ENCODE measurements at places on chromosomes 3 and 15.

DNA sequence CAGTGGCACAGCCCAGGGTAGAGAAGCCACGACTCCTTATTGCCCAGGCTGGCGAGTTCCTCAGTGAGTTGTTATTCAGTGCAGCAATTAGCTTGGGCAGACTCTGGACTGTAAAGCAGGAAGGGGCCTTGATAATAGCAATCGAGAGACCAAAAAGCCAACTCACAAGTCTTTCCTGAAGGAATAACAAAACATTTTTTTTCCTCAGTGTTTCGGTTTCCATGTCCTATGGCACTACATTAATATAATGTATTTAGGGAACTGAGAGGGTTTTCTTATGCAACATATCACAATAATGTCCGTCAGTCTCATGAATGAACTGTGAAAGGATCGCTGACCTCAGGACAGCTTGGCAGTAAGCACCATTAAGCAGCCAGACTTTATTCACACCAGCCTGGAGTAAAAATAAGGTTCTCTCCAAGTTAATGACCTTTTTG, 248.9 kb upstream of the TBL1XR1 start:
- DNase-seq: no peak

DNA sequence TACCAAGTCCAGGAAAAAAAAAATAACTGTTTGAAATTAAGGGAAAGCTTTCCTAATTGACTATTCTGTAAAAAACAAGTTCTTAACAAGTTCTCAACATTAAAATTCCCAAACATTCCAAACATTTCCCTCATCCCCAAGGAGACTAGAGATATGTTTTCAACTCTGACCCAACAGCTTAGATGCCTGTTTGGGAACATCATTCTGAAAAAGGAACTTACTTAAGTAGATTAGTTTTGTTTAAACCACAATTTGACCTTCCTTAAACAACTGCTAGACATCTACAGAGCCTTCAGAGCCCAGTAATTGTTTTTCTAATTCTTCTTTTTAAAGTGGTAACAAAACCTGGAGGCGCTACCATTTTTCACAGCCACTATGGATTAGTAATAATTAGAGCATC, 12.8 kb downstream of the UBR1 start:
- DNase-seq: no peak

GRCh38 chr15:43214169-43214568, 6.6 kb downstream of the EPB42 start:
- no peak for DNase-seq

- DNase-seq: no peak
Observed at GRCh38 chr15:64997745-64998375, 8.1 kb upstream of the SPG21 start.

- no peak for DNase-seq
Observed at GRCh38 chr3:177110386-177110785, 86.9 kb downstream of the TBL1XR1 start.

DNA sequence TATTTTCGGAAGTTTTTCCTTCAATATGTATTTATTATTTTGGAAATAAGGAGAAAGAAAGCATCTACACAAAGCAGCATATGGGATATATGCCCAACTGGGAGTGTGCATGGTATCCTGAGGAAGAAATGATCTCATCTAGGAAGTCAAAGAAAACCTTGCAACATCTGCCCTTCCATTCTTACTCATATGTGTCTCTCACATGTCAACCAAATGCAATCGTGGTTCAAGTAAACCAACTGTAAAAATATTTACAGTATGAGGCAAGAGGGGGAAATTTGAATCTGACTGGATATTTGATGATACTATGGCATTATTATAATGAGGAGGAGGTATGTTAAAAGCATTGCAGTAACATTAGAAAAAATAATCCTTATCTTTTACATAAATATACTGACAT, 3.2 kb upstream of the SCG3 start:
- DNase-seq: no peak

DNA sequence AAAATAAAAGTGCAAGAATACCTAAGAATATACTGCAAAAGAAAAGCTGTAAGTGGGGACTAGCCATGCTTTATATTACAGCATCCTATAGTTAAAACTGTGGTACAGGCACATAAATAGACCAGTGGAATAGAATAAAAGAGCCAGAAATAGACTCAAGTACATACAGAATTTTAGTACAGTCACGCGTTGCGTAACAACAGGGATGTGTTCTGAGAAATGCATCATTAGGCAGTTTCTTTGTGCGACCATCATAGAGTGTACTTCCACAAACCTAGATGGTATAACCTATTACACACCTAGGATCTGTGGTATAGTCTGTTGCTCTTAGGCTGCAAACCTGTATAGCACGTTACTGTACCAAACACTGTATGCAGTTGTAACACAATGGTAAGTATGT, 61.8 kb downstream of the PCCB start:
- no peak for DNase-seq

DNA sequence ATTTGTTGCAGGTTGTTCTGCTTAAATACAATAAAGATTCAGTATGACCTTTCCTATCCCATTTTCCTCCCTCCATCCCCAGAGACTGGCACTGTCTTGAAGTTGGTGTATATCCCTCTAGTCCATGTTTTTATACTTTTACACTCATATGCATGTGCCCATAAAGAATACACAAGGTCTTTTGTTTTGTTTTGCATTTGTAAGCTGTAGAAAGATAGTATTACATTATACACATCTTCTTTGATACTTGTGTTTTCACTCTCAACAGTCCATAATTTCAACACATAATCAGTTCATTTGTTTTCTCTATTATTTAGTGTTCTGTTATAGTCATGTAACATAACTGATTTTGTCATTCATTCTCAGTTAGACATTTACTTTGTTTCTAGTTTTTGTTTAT, 88.7 kb upstream of the AADACL2 start:
- no peak for DNase-seq

DNA sequence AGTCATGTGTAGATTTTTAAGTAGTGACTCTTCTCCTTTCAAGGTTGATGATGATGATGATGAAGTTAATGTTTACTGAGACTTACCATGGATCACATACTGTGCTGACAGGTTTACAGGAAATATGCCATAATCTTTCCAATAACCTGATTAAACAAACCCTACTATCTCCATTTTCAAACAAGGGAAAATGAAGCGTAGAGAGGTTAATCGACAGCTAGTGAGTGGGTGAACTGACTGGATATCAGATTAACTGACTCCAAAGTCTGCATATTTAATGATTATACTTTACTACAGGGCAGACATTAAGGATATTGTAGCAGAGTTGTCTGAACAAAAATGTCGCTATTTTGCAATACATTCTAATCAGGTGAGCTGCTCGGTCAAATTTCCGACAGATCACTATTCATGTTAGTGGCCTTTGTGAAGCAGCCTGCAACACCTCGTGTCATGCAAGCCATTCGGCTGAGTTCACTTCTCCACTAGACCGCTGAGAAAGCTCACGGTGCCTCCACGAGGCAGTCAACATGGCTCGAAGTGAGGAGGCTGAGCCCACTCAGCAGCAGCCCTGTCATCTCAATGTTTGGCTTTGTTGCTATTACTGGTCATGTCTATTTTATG, 264.2 kb downstream of the NFKBIZ start:
- no peak for DNase-seq

- DNase-seq: no peak
Observed at GRCh38 chr15:78035321-78035751, 42.2 kb downstream of the TBC1D2B start.

GRCh38 chr3:72855001-72855400, 6.8 kb upstream of the SHQ1 start:
- no peak for DNase-seq

DNA sequence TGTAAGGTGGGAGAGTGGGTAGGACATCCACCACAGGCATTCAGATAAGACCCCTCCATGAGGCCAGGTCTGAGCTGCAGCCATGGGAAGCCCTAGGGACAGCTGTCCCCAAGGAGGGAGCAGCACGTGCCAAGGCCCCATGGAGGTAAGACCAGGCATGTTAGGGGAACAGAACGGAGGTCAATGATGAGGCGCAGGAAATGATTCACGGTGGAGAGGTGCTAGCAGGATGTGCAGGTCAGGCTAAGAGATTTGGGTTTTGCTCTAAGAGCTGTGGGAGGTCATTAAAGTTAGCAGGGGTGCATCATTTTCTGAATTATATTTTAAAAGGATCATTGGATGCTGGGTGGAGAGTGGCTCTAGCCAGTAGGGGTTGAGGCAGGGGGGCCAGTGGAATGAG, 66.4 kb upstream of the SNRPA1 start:
- DNase-seq: no peak

DNA sequence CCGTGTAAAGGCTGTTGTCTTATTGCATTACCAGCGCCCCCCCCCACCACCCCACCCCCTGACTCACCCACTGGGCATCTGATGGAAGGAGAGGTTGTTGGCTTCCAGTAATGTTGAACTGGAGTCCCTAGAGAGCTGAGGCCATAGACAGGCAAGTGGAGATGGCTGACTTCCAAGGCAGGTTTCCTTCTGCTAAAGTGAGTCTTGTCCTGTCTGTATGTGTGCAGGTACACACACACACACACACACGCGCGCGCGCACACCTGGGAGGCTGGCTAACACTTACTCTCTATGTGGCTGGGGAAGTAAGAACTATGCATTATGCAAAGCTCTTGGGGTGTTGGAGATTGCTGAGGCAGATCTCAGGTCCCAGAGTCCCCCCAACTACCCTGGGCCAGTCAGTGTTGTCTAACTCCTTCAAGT, 1.6 kb upstream of the KY start:
- DNase-seq: no peak

- DNase-seq: no peak
Observed at GRCh38 chr15:67548862-67549651, 6.6 kb downstream of the MAP2K5 start.

GRCh38 chr3:148101061-148101460, 596.6 kb upstream of the AGTR1 start:
- no peak for DNase-seq

GRCh38 chr3:63661242-63661641, 8.8 kb downstream of the SNTN start:
- DNase-seq: no peak

DNA sequence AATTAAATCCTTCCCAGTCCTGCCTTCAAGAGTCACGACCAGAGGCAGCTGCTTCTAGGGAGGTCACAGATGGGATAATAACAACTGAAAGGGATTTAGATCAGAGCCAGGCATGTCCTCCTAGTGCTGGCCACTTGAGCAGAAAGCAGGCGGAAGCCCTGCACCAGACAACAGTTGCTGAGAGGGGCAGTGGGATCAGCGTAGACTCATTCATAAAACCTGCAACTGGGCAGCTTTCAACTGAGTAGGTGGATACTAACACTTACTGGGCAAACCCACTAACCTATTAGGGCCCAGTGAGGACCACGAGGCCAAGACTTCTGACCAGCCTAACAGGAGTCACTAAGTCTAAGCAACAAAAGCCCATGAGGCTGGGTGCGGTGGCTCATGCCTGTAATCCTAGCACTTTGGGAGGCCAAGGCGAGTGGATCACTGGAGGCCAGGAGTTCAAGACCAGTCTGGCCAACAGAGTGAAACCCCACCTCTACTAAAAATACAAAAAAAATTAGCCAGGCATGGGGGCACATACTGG, 67.0 kb downstream of the DAPK2 start:
- DNase-seq: no peak

GRCh38 chr3:152853196-152853595, 18.3 kb downstream of the P2RY1 start:
- no peak for DNase-seq

GRCh38 chr3:62532796-62533195, 159.4 kb upstream of the FEZF2 start:
- no peak for DNase-seq

DNA sequence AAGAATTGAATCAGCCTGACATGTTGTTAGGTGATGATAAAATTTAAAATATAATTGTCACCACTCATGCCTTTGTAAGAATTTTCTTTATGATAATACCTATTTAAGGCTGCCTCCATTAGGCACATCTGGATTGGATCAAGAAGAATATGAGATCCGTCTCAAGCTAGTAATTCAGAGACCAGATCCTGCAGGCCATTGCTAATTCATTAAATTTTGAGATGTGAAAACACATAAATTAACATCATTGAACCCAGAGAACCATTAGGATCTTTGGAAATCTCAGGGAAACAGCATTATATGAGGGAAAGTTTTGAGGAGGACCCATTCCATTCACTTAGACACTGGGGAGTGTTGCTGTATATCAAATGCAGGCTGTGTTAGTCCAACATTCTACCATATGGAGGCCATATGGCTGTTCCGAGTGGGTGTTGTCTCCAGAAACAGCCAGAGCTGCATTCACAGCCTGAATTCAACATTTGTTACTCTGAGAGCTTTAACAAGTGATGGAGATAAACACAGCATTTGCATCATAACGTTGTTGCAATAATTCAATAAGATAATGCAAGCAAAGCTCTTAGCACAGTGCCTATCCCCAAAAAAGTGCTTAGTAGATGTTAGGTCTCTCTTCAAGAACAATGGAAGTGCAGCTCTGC, 67.4 kb downstream of the DTWD1 start:
- no peak for DNase-seq

GRCh38 chr15:92606126-92606835, 49.3 kb downstream of the FAM174B start:
- DNase-seq: no peak

DNA sequence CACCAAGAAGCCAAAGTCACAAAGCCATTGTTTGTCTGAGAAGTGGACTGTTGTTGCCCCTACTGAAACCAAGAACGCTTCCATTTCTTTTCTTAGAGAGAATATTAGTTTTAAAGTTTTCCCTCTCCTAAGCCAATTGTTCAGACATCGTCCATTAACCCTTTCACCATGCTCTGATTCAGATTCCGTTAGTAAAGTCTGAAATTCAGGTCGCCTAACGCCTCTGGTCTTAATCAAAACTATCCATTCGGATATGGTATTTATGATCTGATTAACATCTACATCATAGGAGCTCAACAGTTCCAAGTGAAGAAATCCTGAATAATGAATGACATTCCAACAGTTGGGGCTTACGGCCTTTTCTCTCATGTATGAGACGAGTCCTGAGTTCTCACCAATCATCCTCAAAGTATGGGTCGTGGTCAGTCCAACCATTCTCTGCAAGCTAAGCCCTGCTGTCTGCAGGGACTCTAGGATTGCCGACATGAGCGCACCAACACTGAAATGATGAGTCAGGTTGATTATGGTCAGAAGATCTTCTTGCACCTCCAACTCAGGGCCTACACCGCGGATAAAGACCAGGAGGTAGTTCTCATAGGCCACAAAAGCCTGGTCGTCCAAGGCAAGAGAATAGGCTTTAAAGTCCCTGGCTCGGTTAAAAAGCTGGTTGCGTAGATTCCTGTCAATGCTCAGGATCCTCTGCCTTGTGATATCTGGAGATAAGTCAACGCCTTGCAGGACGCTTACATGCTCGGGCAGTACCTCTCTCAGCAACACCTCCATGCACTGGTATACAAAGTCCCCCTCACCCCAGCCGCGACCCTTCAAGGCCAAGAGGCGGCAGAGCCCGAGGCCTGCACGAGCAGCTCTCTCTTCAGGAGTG, 767 bp downstream of the EPM2AIP1 start:
- no peak for DNase-seq
